ENCODE measurements at places on chromosomes 16 and 17.

- peak; percentile 88 for DNase-seq
These were observed 237.6 kb downstream of the SOX9 start for GRCh38 chr17:72358465-72358864.

GRCh38 chr17:70629902-70630301, 460.6 kb downstream of the KCNJ2 start:
- no peak for DNase-seq

- DNase-seq, result peak; percentile 52
These were observed 33.5 kb downstream of the ABCC3 start for GRCh38 chr17:50668025-50668837.

GRCh38 chr16:46746821-46747776, 1.0 kb downstream of the MYLK3 start:
- DNase-seq, result no peak

DNA sequence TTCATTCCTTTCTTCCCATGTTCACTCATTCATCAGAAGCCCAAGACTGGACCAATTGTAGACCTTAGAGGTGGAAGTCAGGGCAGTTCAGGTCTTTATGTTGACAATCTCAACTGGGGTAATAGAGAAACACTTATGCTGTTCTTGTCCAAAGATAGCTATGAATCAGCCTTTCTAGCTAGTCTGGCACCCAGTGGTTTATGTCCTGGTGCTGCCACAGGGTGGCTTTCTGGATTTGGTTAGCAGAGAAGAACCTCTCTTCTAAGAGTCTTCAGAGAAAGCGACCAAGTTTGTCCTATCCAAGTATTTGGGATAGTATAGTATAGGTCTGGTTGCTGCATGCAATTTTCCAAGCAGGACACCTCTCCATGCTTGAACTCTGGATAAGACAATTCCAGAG, 83.3 kb downstream of the NOG start:
- DNase-seq, result peak; percentile 28

DNA sequence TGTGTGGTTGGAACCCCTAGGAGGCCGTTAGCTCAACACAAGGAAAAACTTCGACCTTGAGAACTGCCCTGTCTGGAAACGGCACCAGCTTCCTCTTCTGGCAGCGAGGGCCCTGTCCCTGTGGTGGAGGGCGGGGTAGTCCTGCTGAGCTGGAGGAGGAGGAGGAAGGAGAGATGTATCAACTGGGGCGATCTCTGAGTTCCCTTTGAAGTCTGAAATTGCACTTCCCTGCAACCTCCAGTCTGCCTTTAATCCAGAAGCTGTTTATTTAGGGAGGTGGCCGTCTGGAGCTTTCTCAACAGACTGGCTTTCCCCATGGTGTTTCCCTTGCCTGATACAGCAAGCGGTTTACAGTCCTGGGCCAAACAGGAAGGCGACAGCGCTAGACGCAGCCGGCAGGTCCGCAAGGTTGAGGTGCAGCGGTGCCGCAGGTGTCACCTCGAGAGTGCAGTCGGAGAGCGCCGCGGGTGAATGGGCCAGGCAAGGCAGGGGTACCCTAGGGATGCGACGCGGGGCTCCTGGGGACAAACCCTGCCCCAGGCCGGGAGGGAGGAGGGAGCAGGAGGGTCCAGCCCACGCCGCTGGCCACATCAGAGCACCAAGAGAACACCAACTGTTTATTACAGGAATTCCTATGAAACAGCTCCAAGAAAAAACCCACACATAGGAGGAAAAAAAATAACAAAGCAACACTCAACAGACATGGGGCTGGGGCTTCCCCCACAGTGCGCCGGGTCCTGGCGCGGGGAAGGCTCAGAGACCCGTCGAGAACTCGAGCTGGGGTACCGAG, 11.4 kb upstream of the MRPS23 start:
- peak; percentile 41 for DNase-seq

- DNase-seq, result peak; percentile 68
These were observed 9.4 kb downstream of the CWC25 start for GRCh38 chr17:38815576-38816193.

- DNase-seq, result no peak
These were observed 17.6 kb downstream of the TEX2 start for GRCh38 chr17:64245218-64246145.

- DNase-seq, result no peak
These were observed 1.9 kb downstream of the FAAP100 start for GRCh38 chr17:81550285-81550684.

DNA sequence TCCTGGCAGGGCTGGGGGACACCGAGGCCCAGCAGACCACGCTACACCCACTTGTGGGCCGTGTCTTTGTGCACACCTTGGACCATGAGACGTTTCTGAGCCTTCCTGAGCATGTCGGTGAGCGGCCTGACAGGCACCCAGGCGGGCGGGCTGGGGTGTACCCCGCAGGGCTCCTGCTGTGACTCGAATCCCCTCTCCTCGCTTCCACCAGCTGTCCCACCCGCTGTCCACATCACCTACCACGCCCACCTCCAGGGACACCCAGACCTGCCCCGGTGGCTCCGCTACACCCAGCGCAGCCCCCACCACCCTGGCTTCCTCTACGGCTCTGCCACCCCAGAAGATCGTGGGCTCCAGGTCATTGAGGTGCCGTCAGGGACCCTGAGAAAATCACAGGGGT, 1.6 kb downstream of the SGCA start:
- DNase-seq, result no peak

DNA sequence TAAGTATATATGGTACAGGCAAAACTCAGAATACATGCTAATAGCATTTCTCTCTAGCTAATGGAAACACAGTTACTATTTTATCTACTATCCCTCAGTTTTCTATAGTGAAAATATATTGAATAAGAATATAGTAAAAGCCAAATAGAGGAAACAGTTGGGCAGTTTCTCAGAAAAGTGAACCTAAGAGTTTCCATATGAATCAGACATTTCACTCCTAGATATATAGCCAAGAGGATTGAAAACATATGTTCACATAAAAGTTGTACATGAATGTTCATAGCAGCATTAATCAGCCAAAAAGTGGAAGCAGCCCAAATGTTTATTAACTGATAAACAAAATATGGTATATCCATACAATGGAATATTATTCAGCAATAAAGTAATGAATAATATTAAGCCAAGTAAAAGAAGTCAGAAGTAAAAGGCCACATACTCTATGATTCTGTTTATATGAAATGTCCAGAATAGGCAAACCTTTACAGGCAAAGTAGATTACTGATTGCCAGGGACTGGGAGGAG, 134.6 kb downstream of the CYB561 start:
- DNase-seq, result no peak

- peak; percentile 91 for DNase-seq
These were observed 1.0 kb upstream of the RHOT1 start for GRCh38 chr17:32141258-32141657.

GRCh38 chr16:67967958-67968399, 458 bp downstream of the SLC12A4 start:
- DNase-seq, result peak; percentile 42

- no peak for DNase-seq
These were observed 448.5 kb downstream of the SOX9 start for GRCh38 chr17:72569148-72569946.

DNA sequence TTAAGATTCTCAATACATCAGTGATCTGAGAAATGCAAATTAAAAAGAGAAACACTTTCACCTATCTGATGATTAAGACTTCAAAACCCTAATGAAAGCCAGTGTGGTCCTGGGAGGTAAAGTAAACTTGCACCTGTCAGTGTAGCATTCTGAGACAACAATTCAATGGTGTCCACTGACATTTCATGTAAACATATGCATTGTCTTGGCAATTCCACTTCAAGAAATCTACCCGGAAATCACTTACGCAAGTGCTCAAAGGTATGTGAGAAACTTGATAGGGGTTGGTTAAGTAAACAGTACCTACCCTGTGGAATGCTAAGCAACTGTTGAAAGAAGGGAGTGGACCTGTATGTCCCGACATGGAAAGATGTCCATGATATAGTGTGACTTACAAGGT, 2.1 kb downstream of the ST6GALNAC1 start:
- no peak for DNase-seq

DNA sequence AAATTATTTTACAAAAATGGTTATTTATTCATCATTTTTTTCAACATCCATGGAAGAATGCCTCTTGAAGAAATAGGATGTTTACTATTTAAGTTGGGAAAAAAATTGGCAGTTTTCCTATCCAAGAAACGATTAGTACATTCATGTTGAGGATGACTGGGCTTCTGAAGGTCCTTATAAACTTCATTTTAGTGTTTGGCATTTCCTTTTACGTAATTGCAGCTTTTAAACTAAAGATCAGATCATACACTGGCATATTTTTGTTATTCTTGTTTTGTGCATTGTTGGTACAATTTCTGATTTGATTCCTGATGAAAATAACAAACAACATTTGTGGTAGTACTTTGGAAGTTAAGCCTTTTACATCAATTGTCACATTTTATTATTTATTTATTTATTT, 11.5 kb downstream of the KCNJ16 start:
- DNase-seq, result no peak

- DNase-seq, result no peak
These were observed 62.9 kb downstream of the ADCY9 start for GRCh38 chr16:4053301-4053845.

GRCh38 chr17:70859829-70860228, 690.5 kb downstream of the KCNJ2 start:
- no peak for DNase-seq

- peak; percentile 65 for DNase-seq
These were observed 130.1 kb upstream of the ADAMTS18 start for GRCh38 chr16:77564791-77565390.

DNA sequence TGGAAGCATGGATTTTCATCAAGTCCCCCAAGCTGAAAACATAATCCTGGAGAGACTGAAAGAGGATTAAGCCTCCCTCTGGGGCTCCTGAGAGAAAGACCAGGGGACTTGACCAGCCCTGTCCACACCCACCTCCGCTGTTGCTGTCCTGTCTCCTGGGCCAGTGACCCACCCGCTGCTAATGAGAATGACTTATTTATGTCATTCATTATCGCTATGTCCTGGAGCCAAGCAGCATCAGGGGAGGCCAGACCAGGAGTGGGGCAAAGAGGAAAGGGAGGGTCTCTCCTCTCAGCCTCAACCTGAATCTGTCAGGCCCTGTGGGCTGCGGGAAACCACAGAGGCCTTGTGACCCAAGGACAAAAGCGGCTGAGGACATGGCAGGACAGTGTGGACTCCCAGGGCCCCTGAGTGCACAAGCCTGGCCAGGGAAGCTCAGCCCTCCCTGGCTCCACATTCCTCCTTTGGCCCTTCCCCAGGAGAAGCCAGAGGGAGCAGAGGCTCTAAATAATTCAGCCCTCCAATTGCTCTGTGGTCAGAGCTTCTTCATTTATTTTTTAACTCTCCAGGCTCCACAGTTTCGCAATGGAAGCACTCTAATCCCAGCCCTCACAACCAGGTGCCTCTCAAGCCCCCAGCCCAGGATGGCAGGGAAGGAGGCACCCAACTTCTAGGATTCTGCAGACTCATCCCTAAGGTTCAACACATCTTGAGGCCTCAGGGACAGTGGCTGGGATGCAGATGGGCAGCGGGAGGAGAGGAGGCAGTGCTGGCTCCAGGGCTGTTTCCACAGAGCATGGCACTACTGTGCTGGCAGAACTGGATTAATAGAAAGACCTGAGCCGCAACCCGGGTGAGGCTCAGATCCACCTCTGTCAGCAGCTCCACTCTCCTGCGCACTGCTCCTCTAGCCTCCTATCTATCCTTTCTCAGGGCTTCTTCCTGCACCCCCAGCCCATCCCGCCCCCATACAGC, 19.1 kb downstream of the CUEDC1 start:
- peak; percentile 87 for DNase-seq

DNA sequence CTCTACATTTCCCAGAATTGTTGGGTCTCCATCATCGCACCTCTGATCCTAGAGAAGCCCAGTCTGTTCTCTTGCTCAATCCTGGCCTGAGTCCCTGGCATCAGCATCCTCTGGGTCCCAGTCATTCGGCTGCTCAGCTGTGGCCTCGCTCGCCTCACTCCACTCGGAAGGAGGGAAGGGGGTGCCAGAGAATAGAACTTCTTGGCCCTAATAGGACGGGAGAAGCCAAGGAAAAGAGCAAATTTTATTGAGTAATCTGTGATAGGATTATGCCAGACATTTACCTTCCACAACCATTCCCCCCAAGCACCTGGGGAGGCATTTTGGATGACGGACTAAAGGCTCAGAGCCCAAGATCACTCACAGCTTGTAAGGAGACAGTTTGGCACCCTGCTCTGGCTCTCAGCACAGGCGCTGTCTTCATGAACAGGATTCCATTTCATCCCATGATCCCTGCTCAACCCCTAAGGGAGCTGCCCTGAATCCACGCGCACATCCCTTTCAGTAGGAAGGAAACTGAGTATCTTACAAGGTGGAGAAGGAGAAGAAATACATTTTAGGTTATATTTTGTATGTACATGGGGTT, 498 bp upstream of the CLEC10A start:
- no peak for DNase-seq

GRCh38 chr17:27523712-27524111, 67.5 kb downstream of the KSR1 start:
- no peak for DNase-seq
